ENCODE measurements at places on chromosomes 16 and 17. TPM values are rescaled to one million over a fixed set of nuclear protein-coding genes. Genes with fewer than 3 reads are reported as not detected.

GRCh38 chr17:31147507-31148202 lies 52.9 kb downstream of the NF1 start:
- no peak for DNase-seq
- no peaks in the 10 kb centered on the region for H3K36me3 ChIP-seq
- no peak overlapping the region for H3K4me3 ChIP-seq
- no peaks in the 10 kb centered on the region for H3K27me3 ChIP-seq
- peaks cover 7% of the 10 kb centered on the region for H3K4me1 ChIP-seq

GRCh38 chr16:66058172-66058691 lies 308.3 kb upstream of the CDH5 start:
- no peaks in the 10 kb centered on the region for H3K4me1 ChIP-seq
- DNase-seq: no peak
- H3K4me3 ChIP-seq: no peak overlapping the region
- H3K27me3 ChIP-seq: no peaks in the 10 kb centered on the region

DNA sequence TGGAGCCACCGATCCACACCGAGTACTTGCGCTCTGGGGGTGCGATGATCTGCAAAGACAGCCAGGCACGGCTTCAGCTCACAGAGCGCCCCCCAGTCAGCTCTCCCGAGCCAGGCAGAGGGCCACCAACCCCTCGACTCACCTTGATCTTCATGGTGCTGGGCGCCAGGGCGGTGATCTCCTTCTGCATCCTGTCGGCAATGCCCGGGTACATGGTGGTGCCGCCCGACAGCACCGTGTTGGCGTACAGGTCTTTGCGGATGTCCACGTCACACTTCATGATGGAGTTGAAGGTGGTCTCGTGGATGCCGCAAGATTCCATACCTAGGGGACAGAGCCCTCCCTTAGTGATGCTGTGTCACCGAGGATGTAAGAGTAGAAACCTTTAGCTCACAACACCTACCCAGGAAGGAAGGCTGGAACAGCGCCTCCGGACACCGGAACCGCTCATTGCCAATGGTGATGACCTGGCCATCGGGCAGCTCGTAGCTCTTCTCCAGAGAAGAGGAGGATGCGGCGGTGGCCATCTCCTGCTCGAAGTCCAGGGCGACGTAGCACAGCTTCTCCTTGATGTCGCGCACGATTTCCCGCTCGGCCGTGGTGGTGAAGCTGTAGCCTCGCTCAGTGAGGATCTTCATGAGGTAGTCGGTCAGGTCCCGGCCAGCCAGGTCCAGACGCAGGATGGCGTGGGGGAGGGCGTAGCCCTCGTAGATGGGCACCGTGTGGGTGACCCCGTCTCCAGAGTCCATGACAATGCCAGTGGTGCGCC lies 1.6 kb downstream of the ACTG1 start:
- peaks cover 25% of the 10 kb centered on the region for H3K4me1 ChIP-seq
- DNase-seq: peak; percentile 31
- H3K27me3 ChIP-seq: no peaks in the 10 kb centered on the region

DNA sequence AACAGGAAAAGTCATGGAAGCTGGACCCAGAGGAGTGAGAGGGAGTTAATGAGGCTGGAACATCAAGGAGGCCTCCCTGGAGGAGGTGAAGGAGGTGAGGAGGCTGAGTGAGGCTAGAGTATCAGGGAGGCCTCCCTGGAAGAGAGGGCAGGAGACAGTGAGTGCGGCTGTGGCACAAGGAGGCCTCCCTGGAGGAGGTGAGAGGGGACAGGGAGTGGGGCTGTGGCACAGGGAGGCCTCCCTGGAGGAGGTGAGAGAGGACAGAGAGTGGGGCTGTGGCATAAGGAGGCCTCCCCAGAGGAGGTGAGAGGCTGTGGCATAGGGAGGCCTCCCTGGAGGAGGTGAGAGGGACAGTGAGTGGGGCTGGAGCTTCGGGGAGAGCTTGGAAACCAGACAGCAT lies 5.5 kb downstream of the CAMKK1 start:
- no peaks in the 10 kb centered on the region for H3K36me3 ChIP-seq
- no peak for DNase-seq
- H3K27ac ChIP-seq: no peak overlapping the region
- H3K4me3 ChIP-seq: no peak overlapping the region
- H3K4me1 ChIP-seq: peaks cover 32% of the 10 kb centered on the region

DNA sequence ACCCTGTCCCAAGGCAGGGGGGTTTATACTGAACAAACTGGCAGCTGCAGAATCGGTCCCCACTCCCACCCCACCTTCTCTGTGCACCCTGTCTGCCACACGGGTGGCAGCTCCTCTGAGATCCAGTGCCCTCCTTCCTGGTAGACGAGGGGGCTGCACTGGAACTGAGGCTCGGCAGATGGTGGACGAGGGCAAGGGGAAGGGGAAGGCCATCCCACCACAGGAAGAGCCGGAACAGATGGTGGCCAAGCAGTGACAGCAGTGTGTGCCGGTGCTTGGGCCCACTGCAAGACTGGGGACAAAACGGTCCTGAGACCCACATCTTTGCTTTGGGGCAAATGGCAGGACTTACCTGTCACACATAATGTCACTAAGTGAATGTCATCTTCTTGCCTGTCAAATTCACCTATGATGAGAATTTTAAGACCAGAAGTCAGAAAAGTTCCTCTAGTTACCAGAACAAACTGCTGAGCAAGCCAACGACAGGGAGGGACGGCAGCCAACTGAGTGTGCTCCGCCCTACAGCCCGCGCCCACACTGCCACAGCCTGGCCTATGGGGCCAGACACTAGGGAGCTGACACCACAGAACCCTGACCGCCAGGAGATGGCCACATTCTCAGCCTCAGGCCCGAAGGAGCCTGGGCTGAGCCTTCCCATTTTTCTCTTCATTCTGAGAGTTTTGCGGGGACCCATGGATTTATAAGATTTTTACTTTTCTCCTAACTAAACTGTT lies 14.4 kb downstream of the NTAN1 start:
- H3K27ac ChIP-seq: peak overlapping the region; percentile 25
- H3K4me3 ChIP-seq: no peak overlapping the region
- no peaks in the 10 kb centered on the region for H3K36me3 ChIP-seq
- H3K27me3 ChIP-seq: no peaks in the 10 kb centered on the region
- peak; percentile 90 for DNase-seq

DNA sequence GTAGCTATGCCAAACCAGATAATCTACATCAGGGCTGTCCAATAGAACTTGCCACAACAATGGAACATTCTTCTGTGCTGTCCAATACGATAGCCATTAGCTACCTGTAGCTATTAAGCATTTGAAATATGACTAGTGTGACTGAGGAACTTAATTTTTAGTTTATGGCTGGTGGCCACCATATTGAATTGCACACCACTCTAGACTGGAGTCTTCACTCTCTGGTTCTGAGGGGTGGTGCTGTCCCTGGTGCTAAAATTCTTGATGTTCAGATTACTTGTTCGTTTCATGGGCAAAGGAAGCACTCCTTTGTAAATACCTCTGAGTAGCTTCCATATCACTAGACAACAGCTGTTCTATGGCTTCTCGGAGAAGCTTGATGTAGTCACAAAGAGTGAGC lies 296.6 kb downstream of the NPIPA8 start:
- no peaks in the 10 kb centered on the region for H3K36me3 ChIP-seq
- no peaks in the 10 kb centered on the region for H3K4me1 ChIP-seq
- no peaks in the 10 kb centered on the region for H3K27me3 ChIP-seq
- DNase-seq: no peak
- H3K4me3 ChIP-seq: no peak overlapping the region

The CCL7 gene
- total RNA-seq: not detected
